Fibroblast of skin of back (primary cell): ENCODE measurements at places on chromosomes 4 and X.

GRCh38 chr4:38610521-38610920, 53.5 kb upstream of the KLF3 start:
- no peak for DNase-seq

DNA sequence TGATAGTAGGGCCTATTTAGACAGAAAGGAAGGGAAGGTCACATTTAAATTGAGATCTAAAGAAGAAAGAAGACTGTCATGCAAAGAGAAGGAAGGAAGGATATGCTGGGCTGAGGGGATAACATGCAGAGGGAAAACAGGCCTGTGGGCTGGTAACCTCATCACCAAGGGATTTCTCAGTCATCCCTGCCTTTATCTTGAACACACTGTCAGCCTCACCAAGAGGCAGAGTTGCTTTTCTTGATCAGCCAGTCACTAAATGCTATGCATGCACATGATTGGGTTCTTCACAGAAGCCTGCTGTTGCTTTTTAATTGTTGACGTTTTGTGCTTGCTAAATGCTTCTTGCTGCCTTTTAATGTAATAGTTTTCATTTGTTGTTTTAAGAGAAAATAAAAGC, 113.0 kb downstream of the ARHGAP24 start:
- no peak for DNase-seq

DNA sequence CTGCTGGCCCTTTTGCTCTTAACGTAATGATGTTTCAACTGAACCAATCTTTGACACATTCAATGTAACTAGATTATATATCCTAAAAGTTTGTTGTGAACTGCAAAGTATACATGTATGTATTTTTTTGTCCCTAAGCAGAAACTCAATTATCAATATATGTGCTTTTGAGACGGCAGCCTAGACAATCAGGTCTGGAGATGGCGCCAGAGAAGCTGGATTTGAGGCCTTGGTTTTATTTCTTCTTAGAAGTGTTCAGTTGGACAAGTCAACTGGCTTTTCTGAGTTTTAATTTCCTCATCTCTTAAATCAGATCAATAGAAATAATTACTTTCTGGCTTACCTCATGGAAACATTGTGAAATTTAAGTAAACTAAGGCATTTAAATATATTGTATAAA, 62.5 kb downstream of the DCAF8L1 start:
- DNase-seq: no peak

DNA sequence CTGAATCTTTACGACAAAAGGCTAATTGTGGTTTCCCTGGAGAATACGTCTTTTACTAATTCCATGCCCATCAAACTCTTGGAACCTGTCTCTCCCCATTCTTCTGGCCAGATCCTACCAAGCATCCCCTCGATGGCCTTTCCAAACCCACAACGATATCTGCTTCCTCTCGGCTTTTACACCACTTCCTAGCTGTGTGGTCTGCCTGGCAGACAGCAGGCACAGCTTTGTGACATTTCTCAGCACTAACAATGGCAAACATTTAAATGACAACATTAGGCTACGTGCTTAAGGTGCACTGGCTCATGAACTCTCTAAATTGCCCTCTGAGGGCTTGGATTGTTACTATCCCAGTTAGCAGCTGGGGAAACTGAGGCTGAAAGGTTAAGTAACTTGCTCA, 141.0 kb downstream of the NSUN7 start:
- no peak for DNase-seq

- peak; percentile 79 for DNase-seq
Measured at GRCh38 chr4:189792924-189793618, 147.6 kb upstream of the FRG1 start.

GRCh38 chr4:46793036-46793435, 116.0 kb downstream of the COX7B2 start:
- DNase-seq: no peak

GRCh38 chrX:54945224-54945623, 24.6 kb downstream of the TRO start:
- DNase-seq: no peak

DNA sequence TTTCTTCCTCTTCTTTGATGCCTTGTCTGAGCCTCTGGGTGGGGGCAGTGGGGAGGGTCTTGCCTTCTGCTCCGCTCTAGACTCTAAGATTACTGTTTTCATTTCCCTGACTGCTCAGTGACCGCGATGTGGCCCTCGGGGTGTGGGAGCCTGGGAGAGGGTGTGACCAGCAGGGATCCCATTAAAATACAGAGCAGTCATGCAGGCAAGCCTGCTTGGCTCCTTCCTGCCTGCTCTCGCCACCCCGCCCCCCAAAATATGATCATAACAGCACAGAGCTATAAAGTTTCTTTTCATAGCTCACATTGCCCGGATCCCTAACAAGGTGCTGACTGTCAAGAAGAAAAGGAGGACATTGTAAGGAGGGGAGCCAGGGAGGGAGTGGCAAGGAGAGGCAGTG, 332.9 kb downstream of the RAB28 start:
- no peak for DNase-seq

DNA sequence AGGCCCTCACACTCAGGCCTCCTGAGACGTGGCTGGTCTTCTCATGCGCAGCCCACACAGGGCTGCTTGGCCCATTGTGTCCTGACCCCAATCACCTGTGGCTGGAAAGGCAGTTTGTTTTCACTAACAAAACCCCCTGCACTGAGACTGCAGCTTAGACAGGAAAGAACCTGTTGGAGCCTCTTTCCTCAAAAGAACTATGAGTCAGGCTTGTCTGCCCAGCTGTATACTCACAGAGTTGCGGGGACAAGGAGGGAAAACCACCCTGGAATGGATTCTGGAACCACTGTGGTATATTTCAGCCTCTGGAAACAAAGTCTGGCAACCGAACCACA, 5.2 kb upstream of the TMEM156 start:
- DNase-seq: peak; percentile 62

GRCh38 chrX:37644381-37645305, 40.9 kb upstream of the XK start:
- no peak for DNase-seq
